ENCODE measurements at places on chromosomes 7 and 10. TPM values are rescaled to one million over a fixed set of nuclear protein-coding genes. Genes with fewer than 3 reads are reported as not detected.

FKBP9 gene
- total RNA-seq, result 168 TPM

ENTPD1 gene
- total RNA-seq, result 32.2 TPM

TFEC gene
- 2.0 TPM for total RNA-seq

ECHDC3 gene
- 26.0 TPM for total RNA-seq

FAM25A gene
- total RNA-seq, result not detected

Measured in dermis blood vessel endothelial cell (primary cell).